NCI-H1694 treated with DMSO at 0.1 percent for 48 hours (cell line): ENCODE measurements at places on chromosomes 12 and 14.
A peak's percentile ranks its signal among the peaks of the same experiment; 100 is the strongest.

GRCh38 chr14:79186523-79186922, 1016.4 kb downstream of the NRXN3 start:
- DNase-seq = no peak

GRCh38 chr14:79050787-79051727, 880.9 kb downstream of the NRXN3 start:
- no peak for DNase-seq

GRCh38 chr14:76984787-76985375, 43.6 kb downstream of the IRF2BPL start:
- DNase-seq = no peak

- DNase-seq = no peak
Measured at GRCh38 chr12:132904718-132905328, 17.4 kb upstream of the CHFR start.

DNA sequence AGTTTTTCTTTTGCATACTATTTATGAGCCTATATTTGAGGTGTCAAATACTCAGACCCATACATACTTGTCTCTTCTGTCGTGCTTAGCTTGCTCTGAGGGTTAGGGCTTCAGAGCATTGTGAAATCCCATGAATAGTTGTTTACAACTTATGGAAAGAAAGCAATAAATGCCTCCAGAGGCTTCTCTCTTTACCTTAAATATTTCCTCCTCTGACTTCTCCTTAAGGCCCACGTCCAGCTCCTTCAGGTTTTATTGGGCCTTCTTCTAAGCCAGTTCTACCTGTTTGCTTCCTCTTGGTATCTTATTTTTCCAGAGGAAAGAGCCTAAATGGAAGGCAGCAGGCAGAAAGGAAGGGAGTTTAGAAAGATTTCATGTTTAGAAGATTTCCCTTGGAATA, 218.6 kb downstream of the SPTSSA start:
- no peak for DNase-seq

GRCh38 chr12:39736406-39736805, 116.8 kb upstream of the ABCD2 start:
- DNase-seq = no peak

DNA sequence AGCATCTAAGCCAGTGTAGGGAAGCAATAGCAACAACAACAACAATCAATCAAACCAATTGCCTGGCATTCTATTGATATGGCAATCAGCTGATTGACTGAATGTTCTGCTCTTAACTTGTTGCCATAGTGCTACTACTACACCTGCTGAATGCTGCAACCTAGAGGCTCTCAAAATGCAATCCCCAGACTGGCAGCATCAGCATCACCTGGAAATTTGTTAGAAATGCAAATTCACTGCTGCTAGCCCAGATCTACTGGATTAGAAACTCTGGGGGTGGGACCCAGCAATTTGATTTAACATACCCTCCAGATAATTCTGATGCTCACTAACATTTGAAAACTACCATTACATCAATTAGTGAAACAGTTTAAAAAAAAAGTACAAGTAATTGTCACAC, 363.6 kb downstream of the SNAPC1 start:
- no peak for DNase-seq

GRCh38 chr14:36105401-36105800, 71.1 kb downstream of the PTCSC3 start:
- DNase-seq = no peak

DNA sequence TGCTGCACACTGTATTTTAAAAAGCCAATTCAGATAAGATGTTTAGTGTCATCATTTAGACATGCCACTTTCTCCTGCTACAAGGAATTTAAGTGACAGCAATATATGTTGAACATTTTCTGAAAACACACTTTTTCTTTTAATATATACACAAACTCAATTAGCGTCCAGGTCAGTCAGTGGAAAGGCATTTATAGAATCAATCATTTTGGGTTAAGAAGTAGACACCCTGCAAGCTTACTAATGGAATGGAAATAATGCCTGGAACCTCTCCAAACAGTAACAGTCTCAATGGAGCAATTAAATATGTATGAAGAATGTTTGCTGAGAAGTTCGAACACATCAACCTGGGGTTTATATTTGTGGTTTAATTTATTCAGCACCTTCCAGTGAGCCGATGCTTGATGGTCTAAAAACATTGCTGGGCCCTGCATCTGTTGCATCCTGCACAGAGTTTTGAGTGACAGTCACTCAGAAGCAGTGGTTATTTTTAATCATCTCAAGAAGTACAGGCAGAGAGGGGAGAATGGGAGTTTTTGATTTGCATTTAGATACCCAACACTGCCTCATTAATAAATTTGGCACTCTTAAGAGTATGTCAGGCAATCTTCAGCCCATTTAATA, 410.7 kb downstream of the TMEM117 start:
- no peak for DNase-seq

DNA sequence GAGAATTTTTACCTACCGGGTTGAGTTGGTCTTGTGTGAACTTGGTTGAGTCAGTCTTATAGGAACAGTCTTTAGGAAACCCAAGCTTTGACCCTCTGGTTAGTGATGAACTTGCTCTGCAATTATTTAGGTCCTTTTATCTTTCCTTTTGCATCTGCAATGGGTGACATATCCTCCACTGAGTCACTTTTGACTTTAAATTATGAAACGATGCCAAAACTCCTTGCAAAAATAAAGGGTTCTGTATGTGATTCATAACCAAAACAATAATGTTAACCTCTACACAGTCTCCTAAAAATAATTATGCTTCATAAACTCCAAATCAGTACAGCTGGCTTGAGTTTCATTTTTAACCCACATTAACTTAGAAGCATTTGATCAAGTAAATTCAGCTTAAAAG, 979.4 kb downstream of the GALC start:
- no peak for DNase-seq

GRCh38 chr12:130154276-130155070, 7.8 kb upstream of the FZD10 start:
- DNase-seq = no peak

- DNase-seq = no peak
Measured at GRCh38 chr12:28140404-28140803, 49.9 kb upstream of the CCDC91 start.

- DNase-seq = peak; percentile 12
Measured at GRCh38 chr14:50796390-50796789, 34.6 kb downstream of the NIN start.

- no peak for DNase-seq
Measured at GRCh38 chr14:58747181-58747580, 109.4 kb downstream of the DACT1 start.

GRCh38 chr14:103472939-103473338, 49.7 kb downstream of the CKB start:
- DNase-seq = no peak

- no peak for DNase-seq
Measured at GRCh38 chr12:92403210-92404175, 257.8 kb upstream of the BTG1 start.

DNA sequence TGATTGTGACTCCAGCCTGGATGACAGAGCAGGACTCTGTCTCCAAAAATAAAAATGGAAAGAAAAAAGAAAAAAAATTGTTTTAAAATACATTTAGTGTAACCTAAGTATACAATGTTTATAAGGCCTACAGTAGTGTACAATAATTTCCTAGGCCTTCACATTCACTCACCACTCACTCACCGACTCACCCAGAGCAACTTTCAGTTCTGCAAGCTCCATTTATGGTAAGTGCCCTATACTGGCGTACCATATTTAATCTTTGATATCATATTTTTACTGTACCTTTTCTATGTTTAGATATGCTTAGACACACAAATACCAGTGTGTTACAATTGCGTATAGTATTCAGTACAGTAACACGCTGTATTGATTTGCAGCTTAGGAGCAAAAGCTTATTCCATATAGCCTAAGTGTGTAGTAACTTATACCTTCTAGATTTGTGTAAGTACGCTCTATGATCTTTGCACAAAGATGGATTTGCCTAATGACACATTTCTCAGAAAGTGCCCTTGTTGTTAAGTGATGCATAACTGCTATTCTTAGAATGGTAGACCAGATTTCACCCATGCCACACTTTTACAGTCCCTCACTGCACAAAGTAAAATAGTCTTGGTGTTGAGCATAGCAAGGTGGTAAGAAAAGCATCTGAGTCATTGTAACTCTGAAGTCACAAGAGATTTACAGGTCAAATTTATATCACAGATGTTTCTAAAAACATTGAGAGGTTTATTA, 151.9 kb downstream of the LRRK2 start:
- DNase-seq = no peak

- no peak for DNase-seq
Measured at GRCh38 chr12:111022386-111022785, 102.0 kb upstream of the MYL2 start.

- DNase-seq = no peak
Measured at GRCh38 chr12:3316776-3317480, 174.1 kb upstream of the PRMT8 start.

DNA sequence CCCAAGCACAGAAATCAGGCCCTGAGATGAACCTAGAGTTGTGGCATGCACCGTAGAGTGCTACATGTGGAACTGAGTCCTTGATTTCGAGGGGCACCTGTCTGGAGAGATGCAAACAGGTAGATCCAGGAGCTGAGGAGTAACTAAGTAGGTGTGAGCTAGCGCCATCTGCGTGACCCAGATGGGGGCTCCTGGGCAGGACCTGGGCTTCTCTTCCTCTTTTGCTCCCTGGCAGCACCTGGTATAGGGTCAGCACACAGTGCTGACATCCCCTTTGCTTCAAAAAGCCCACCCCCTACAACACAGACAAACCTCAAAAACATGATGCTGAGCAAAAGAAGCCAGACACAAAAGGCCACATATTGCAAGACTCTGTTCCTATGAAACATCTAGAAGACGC, 65.8 kb downstream of the PITPNM2 start:
- no peak for DNase-seq

DNA sequence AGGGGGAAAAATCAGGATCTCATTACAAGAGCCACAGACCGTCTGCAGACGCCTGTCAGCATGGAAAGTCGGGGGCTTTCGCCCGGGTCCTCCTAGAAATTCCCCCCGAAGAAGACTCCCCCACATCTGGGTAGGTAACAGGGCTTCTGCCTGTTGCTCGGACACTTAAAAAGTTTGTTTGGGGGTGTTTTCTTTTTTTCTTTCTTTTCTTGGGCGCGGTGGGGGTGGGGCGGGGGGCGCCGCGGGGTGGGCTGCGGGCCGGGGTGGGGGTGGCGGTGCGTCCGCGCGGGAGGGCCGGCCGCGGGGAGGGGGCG, 358 bp downstream of the ELK3 start:
- DNase-seq = no peak

DNA sequence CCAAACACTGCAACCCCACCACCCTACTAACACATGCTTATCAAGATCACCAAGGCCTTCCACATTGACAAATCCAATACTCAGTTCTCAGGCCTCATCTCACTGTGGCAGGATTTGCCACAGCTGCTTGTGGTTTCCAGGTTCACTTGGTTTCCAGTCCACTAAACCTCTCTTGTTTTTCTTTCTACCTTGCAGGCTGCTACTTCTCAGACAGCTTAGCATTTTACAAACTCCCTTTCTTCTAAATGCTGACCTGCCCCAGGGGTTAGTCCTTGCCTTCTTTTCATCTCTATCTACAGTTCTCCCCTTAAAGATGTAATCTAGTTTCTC, 84.1 kb downstream of the BCAT1 start:
- DNase-seq = no peak

GRCh38 chr12:115572440-115572839, 705.1 kb downstream of the MED13L start:
- DNase-seq = no peak

- DNase-seq = no peak
Measured at GRCh38 chr12:19244312-19244711, 114.8 kb downstream of the PLEKHA5 start.

DNA sequence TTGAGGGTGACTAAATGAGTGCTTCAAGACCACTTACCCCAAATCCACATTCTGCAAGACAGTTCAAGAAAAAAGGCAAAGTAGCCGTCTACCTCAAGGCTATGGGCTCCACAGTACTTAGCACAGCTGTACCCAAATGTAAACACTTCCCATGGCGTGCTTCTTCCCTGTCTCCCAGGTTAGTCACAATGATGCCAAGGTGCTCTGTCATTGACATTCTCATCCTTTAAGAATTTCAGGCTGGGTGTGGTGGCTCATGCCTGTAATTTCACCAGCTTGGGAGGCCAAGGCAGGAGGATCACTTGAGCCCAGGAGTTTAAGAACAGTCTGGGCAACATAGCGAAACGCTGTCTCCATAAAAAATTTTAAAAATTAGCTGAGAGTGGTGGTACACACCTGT, 51.2 kb upstream of the CERS5 start:
- no peak for DNase-seq

GRCh38 chr14:57833323-57833722, 32.6 kb downstream of the SLC35F4 start:
- no peak for DNase-seq

- DNase-seq = no peak
Measured at GRCh38 chr14:92633724-92634123, 114.7 kb downstream of the LGMN start.

- peak; percentile 50 for DNase-seq
Measured at GRCh38 chr12:121499929-121500793, 80.7 kb downstream of the KDM2B start.

- DNase-seq = no peak
Measured at GRCh38 chr12:79939728-79940310, 4.9 kb upstream of the PPP1R12A start.

DNA sequence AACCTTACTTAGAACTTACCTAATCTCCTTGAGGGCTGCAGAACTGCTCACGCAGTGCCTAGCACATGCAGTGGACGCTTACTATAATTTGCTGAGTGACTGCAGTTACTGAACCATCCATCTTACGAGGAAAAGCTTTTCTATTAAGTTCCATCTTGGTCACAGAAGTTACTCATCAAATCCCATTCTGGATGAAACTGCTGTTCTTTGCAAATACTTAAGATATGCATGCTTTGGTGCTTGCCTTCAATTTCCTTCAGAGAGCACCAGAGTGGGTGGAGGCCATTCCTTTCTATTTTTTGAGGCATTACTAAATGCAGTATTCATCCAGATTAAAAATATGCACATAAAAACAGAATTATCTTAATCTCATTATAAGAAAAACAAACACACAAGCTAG, 17.7 kb upstream of the PELI2 start:
- DNase-seq = no peak

GRCh38 chr12:72277415-72277814, 5.2 kb downstream of the TRHDE start:
- no peak for DNase-seq

GRCh38 chr14:50977863-50978528, 33.7 kb upstream of the PYGL start:
- no peak for DNase-seq

GRCh38 chr14:39023939-39024871, 78.8 kb downstream of the SEC23A start:
- peak; percentile 90 for DNase-seq
